ENCODE measurements at places on chromosomes 13 and 19.

GRCh38 chr19:49157445-49158224 lies at the start of gene TRPM4:
TRPM4 (plus strand) TSS chr19:49157792; CDS start chr19:49157867, 75 bp downstream.
- peak; percentile 77 for DNase-seq

DNA sequence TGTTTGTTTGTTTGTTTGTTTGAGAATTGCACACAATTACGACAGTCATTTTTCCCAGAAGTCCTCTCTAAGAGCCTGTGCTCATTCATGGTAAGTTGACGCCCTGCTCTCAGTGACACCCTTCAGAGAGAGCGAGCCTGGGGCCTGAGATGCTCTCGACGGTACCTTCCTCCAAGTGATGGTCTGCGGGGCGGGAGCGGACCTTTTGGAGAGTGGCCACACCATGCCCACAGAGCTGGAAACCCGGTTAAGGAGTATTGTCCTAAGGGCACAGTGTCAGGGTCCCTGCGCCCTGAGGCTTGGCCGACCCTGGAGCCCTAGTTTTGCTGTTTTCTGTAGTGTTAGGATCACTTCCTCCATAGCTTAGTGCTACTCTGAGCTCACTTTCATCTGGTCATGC lies 3.6 kb downstream of the POP4 start:
- DNase-seq, result no peak

- no peak for DNase-seq
Measured at GRCh38 chr19:21912654-21913053, 76.7 kb upstream of the ZNF43 start.

- no peak for DNase-seq
Measured at GRCh38 chr13:44287958-44288357, 85.7 kb upstream of the SERP2 start.

DNA sequence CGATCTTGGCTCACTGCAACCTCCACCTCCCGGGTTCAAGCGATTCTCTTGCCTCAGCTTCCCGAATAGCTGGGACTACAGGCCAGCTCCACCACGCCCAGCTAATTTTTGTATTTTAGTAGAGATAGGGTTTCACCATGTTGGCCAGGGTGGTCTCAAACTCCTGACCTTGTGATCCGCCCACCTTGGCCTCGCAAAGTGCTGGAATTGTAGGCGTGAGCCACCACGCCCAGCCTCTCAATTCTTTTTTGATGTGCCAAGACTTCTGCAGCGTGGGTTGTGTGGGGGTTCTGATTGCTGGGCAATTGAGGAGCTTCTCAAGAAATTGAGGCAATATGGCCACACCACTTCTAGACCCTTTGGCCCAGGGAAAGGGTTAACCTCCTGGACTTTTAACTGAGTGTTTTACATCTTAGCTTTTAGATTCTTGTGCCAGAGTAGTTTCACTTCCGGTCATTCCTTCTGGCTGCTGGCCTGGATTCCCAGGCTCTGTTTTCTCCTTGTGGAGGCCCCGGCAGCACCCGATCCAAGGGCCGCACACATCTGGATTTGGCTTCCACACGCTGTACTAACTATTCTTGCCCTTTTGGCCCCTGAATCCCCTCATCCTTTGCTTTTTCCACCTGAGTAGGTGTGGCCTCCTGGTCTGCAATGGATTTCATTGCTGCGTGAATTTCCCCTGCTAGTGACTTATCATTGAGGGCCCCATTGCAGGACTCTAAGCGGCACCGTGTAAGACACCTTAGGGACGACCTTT lies 14.7 kb downstream of the SMARCA4 start:
- no peak for DNase-seq

DNA sequence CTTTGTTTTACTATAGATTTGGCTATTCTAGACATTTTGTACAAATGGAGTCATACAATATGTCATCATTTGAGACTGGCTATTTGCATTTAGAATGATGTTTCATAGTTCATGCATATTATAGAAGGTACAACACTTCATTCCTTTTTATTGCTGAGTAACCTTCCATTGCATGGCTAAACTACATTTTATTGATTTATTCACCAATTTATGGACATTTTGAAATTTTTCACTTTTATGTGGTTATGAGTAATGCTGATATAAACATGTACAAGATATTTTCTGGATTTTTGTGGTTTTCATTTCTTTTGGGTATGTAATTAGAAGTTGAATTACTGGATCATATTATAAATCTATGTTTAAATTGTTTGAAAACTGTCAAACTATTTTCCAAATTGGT lies 710.3 kb upstream of the SLITRK5 start:
- DNase-seq, result no peak

All from NCI-H1105 treated with DMSO at 0.1 percent for 48 hours (cell line).